ENCODE measurements at places on chromosomes 5 and 9. TPM values are rescaled to one million over a fixed set of nuclear protein-coding genes. Genes with fewer than 3 reads are reported as not detected.

The IL7R gene
- total RNA-seq: 1.6 TPM

The NMUR2 gene
- total RNA-seq: 0.12 TPM

The TRIM36 gene
- total RNA-seq: 1.3 TPM

The C9orf57 gene
- not detected for total RNA-seq

The RNF183 gene
- total RNA-seq: 3.1 TPM

The ADAMTSL1 gene
- 65.9 TPM for total RNA-seq
